GM18507 (cell line): ENCODE measurements at places on chromosomes 12 and 14.

DNA sequence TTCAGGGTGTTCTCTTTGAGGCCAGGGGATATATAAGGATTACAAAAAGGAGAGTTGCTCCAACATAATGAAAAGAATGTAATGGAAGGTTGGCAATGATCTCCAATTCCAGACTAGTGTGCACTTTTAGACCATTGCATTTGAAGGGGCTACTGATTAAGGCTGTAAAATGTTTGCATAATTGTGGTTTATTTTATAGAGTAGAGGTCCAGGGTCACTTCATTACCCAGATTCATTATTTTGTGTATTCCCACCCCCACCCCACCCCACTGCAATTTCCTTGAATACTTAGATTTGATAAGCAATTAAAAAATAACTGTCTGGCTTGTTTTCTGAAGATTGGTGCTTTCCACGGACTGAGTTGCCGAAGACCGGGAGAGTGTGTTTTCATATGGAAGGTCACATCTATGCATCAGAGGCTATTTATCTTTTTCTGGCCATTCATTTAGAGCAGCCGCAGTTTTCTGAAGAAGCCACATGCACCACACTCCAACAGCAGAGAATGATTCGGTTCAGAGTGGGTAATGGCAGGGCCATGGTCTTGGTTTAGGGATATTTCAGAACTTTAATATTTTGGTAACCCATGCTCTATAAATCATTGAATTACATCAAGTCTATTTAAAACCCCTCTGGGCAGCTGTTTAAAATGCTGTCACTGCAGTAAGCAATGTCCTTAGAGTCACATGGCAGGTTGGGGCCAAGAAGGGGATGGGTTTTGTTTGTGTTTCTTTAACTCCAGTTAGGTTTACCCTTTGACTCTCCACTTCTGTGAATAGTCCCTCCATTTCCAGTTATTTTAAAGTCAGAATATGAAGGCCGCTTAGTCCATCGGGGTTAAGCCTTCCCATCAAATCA is 94.6 kb downstream of the TMEM30B start:
- DNase-seq, result no peak

DNA sequence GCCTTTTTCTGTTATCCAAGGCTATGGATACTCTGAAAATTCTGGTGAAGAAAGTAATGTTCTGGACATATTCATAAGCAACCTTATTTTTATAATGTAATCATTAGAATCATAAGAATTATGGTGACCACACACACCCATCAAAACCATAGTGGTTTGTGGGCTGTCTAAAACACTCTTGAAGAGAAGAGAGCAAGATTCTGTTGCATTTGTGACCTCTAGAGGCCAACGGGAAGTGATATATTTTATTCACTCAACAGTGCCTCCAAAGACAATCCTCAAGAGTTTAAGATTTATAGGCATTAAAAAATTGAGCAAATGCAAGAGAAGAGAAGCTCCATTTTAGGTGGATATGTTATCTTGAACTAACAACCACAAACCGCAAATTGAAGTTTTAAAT is 68.5 kb upstream of the LGR5 start:
- no peak for DNase-seq

- no peak for DNase-seq
Observed at GRCh38 chr12:116174006-116174405, 103.5 kb downstream of the MED13L start.

GRCh38 chr14:83975841-83976770 is 1553.8 kb upstream of the FLRT2 start:
- DNase-seq, result no peak

DNA sequence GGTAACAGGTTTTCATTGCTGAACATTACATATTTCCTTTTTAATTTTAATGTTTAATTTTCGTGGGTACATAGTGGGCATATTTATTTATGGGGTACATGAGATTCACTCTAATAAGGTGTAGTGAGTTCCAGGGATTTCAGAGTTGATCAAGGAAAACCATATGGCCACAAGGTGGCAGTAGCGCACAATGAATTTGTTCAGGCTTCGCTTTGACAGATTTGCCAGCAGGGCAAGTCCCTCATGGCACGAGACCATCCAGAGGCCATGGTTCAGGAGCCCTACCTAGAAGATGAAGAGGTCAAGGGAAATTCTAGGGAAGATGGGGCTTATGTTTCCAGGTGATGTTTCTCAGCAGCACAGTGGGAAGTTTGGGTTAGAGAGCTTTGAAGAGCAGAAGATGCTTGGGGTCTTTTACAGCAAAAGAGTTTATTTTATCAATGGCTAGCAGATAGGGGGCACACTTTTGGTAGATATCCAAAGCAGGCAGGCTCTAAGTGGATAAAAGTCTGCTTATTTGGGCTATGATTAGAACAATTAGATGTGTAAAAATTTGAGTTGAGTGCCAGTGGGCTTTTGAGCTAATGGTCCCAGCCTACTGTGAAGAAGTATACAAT is 1004.4 kb downstream of the AACS start:
- no peak for DNase-seq

- no peak for DNase-seq
Observed at GRCh38 chr12:4768341-4768740, 48.1 kb downstream of the GALNT8 start.

DNA sequence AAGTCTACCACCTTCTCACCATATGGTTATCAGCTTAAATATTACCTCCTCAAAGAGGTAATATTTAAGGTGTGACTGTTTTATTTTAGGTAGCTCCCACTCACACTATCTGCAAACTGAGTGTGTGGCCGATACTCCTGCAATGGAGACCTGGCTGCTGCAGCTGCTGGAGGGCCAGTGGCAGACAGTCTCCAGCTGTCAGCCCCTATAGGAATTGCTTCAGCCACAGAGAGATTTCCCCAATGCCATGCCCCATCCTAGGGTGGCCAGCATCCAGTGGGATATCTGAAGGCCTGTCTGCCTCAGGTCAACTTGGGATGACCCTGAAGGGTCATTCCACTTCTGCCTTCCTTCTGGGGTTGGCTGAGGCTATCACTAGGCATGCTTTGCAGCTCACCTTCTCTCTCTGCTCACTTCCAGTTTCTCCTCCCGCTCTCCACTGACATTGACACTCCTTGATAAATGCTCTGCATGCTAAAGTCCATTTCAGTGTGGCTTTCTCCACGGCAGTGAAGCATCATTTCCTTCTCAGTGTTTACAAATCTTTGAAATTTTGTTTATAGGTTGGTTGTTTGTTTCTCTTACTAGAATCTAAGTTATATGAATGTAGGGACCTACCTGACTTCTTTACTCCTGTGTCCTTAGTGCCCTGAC is 90.2 kb upstream of the USP44 start:
- DNase-seq, result no peak

DNA sequence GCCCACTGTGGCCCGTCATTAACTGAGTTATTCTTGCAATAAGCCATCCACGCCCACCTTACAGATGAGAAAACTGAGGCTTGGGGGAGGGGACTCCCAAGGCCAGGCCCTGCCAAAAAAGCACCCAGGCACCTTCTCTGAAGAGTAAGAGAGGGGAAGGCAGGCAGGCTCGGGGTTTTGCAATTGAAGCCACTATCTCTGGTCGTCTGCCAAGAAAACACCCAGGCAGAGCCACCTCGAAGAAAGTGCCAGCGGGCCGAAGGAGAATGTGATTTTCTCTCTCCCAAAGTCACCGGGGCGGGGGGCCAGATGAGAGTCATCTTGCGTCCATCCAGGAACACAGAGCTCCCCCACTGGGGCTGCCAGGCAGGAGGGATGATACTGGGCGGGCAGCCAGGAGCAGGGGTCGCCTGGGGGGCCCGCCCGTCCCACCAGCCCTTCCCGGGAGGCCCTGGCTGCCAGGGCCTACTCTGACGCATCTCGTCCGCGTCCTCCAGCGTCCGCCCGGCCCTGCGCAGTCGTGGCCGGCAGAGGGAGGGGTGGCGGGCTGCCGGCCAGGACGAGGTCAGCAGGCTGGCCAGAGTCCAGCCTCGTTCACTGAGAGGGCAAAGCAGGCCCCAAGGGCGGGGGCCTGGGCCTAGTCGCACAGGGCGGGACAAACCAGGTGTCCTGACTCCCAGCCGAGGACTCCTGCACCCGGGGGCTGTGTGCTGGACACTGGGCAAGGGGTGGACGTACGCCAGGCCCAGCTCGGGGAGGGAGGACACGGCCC is 74.3 kb downstream of the RFLNA start:
- no peak for DNase-seq

DNA sequence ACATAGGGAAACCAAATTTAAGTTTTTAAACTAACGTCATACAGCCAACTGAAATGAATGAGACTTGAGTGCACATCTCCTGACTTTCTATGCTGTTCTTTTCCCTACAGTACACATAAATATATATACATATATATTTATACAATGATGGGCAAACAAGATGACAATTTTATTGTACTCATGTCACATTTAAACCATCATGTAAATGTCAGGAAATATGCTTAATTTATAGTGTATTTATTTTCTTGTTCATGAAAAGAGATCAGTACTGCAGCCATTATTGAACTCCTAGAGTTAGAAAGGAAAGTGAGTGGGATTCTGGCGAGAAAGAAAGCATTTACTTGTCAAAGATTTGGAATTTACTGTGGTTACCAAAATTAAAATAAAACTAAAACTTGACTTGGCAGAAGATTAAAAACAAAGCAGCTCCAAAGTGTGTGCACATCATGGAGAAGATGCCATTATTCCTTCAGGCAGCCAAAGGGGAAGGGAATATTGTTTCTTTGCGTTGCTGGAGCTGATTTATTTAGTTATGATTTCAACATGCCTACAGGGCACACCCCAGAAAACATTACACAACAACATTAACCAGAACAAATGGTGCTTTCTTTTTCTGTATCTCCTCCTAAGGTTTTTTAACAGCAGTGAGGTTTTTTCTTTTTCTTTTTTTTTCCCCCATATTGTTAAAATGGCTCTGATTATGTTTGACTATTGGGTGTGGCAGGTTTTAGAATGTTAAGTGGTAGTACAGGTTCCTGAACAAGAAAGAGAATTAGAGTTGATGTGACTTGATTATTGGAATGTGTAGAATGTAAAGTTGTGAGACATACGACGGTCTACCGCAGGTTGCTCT is 144.6 kb downstream of the RAD51B start:
- DNase-seq, result no peak

DNA sequence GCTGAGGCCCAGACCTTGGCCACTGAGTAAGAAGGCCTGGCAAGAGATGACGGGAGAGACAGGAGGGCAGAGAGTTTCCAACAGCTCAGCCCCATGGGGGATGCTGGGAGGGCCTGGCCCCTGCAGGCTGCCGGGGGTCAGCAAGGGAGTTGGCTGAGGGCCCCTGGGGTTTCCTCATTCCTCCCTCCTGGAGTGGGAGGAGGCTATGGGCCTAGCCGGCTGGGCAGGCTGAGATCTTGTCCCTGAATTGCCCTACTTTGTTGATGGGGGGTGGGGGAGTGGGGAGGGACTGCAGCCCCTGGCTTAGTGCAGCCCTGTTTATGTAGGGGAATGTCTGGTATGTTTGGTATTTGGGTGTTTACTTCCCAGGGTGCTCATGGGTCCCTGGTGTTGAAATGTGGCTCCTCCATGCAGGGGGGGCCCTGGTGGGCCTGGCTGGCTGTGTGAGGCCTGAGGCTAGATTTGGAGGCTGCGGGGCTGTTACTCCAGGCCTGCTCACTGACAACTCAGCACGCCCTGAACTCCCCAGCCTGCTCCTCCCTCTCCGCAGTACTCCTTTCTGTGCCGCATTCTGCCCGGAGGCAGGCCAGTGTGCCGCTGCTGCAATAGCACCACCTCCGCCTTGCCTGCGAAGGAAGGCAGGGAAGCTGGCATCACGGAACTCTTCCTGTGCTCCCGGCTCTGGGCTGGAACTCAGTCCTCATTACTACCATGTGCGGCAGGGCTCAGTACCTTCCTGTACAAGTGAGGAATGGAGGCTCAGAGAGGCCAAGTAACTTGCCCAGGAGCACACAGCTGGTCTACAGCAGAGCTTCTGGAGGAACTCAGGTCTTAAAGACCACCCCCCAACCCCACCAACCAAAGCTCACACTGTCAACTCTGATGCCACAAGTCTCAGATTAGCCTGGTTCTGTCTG is 25.3 kb downstream of the JDP2 start:
- no peak for DNase-seq

DNA sequence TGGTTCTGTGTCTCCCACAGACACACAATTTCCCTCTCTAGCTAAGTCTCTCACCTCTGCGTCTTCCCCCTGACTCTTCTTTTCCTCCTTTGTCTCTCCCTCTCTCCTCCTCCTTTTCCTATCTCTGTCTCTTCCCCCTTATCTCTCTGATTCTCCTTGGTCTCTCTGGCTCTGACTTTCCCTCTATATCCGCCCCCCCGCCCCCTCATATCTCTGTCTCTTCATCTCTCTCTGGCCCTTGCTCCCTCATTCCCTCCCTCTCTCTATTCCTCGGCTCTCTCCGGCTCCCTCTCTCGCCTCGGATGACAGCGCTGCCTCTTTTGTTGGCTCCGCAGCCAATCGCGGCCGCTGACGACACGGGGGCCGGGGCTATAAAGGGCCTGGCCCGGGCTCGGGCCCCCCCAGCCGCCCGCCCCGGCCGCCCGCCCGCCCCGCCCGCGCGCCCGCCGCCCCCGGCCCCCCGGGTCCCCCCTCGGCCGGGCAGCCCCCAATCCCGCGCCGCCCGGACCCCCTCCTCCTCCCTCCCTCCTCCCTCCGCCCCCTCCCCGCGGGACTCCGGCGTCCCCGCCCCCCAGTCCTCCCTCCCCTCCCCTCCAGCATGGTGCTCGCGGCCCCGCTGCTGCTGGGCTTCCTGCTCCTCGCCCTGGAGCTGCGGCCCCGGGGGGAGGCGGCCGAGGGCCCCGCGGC is at the start of gene GDF11:
GDF11 (plus strand) TSS at position 404 of the 687 bp plus-strand sequence; CDS start at position 599, 195 bp downstream.
- no peak for DNase-seq

DNA sequence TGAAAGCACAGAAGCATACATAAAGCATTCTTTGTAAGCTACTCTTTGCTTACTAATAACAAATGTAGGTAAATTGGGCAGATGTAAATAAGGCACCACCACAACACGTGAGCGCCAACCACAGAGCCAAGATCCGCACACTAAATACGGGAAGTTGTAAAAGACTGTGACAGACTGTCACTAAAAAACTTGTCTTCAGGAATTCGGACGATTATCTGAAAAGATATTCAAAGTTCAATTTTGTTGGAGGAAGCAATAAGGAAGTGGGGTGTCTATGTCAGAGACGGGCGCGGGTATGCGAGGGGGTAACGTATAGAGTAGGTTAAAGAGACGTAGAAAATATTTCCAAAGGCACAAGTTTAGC is 1.5 kb upstream of the HSP90B1 start:
- DNase-seq, result no peak

- DNase-seq, result no peak
Observed at GRCh38 chr14:97021571-97022168, 224.5 kb downstream of the VRK1 start.

- DNase-seq, result no peak
Observed at GRCh38 chr14:100118396-100119011, 40.9 kb downstream of the DEGS2 start.

DNA sequence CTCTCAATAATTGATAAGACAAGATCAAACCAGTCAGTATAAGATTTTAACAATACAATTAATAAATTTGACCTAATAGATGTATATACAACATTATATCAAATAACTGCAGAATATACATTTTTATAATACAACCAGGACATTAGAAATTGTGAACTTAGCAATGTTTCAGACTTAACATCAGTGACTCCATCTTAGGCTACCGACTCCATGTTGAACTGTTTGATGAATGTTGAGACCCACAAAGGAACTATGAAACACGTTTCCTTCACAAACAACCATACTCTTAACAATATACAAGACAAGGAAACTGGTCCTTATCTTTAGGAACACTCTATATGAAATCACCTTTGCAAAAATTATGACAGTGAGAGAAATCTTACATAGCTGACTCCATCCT is 13.9 kb upstream of the LALBA start:
- DNase-seq, result no peak
